ENCODE measurements at places on chromosomes 3 and 15. TPM values are rescaled to one million over a fixed set of nuclear protein-coding genes. Genes with fewer than 3 reads are reported as not detected.

The NAALADL2 gene
- polyA plus RNA-seq: 0.49 TPM

The CFAP100 gene
- 7.7 TPM for polyA plus RNA-seq

The VPS33B gene
- 14.2 TPM for polyA plus RNA-seq

The PLSCR2 gene
- polyA plus RNA-seq: 0.33 TPM

The SLC7A14 gene
- not detected for polyA plus RNA-seq

The RASSF1 gene
- 59.0 TPM for polyA plus RNA-seq

The LEKR1 gene
- 0.71 TPM for polyA plus RNA-seq

The ISLR gene
- 2.8 TPM for polyA plus RNA-seq

The FBXO40 gene
- polyA plus RNA-seq: not detected

The FBXW12 gene
- polyA plus RNA-seq: not detected

The FAM98B gene
- polyA plus RNA-seq: 7.7 TPM

The SLC4A7 gene
- 3.3 TPM for polyA plus RNA-seq

The WDR5B gene
- polyA plus RNA-seq: 3.6 TPM

The LMCD1 gene
- 179 TPM for polyA plus RNA-seq

The CYP1A1 gene
- 15.0 TPM for polyA plus RNA-seq

The UPK1B gene
- 0.52 TPM for polyA plus RNA-seq

The ZNF619 gene
- 0.96 TPM for polyA plus RNA-seq

The CHRNA5 gene
- 0.73 TPM for polyA plus RNA-seq

The SMAD6 gene
- 24.2 TPM for polyA plus RNA-seq

The TEX55 gene
- not detected for polyA plus RNA-seq

The CYP19A1 gene
- polyA plus RNA-seq: 9.6 TPM

The COL8A1 gene
- 63.6 TPM for polyA plus RNA-seq

The WDR53 gene
- polyA plus RNA-seq: 9.5 TPM

The STRA6 gene
- polyA plus RNA-seq: 0.49 TPM

The RAD18 gene
- 2.1 TPM for polyA plus RNA-seq

The IP6K2 gene
- polyA plus RNA-seq: 55.2 TPM

The NUP210 gene
- polyA plus RNA-seq: 9.8 TPM

The LMOD3 gene
- polyA plus RNA-seq: 0.14 TPM

The PARP15 gene
- 4.3 TPM for polyA plus RNA-seq

The KIF15 gene
- polyA plus RNA-seq: 1.2 TPM

The GAP43 gene
- polyA plus RNA-seq: 0.06 TPM

The SV2B gene
- polyA plus RNA-seq: 0.12 TPM

The MME gene
- polyA plus RNA-seq: 9.2 TPM

The ARGFX gene
- polyA plus RNA-seq: not detected

The CD200 gene
- polyA plus RNA-seq: 5.7 TPM

The CCDC80 gene
- polyA plus RNA-seq: 20.0 TPM

The C2CD4A gene
- polyA plus RNA-seq: 0.86 TPM

The GOLGA6D gene
- not detected for polyA plus RNA-seq

The TMC3 gene
- polyA plus RNA-seq: not detected

The CEP19 gene
- polyA plus RNA-seq: 1.7 TPM

The BCHE gene
- 4.5 TPM for polyA plus RNA-seq

The OIP5 gene
- 1.2 TPM for polyA plus RNA-seq

The GABRR3 gene
- not detected for polyA plus RNA-seq

The PAQR5 gene
- polyA plus RNA-seq: 11.8 TPM

The GOLGA6A gene
- polyA plus RNA-seq: not detected
